ENCODE measurements at places on chromosomes 6 and 20. TPM values are rescaled to one million over a fixed set of nuclear protein-coding genes. Genes with fewer than 3 reads are reported as not detected.

Gene FAM209B
- 0.86 TPM for total RNA-seq

Gene SLC17A3
- total RNA-seq, result not detected

Gene VSTM2L
- not detected for total RNA-seq

Gene RPS6KA2
- 7.0 TPM for total RNA-seq

Gene LTB
- 178 TPM for total RNA-seq

Gene NOTCH4
- total RNA-seq, result 1.5 TPM

Gene SOBP
- 1.6 TPM for total RNA-seq

Gene MEI4
- total RNA-seq, result not detected
